Cortex of kidney (tissue), 1 donor: ENCODE measurements at places on chromosomes 13 and 19.

DNA sequence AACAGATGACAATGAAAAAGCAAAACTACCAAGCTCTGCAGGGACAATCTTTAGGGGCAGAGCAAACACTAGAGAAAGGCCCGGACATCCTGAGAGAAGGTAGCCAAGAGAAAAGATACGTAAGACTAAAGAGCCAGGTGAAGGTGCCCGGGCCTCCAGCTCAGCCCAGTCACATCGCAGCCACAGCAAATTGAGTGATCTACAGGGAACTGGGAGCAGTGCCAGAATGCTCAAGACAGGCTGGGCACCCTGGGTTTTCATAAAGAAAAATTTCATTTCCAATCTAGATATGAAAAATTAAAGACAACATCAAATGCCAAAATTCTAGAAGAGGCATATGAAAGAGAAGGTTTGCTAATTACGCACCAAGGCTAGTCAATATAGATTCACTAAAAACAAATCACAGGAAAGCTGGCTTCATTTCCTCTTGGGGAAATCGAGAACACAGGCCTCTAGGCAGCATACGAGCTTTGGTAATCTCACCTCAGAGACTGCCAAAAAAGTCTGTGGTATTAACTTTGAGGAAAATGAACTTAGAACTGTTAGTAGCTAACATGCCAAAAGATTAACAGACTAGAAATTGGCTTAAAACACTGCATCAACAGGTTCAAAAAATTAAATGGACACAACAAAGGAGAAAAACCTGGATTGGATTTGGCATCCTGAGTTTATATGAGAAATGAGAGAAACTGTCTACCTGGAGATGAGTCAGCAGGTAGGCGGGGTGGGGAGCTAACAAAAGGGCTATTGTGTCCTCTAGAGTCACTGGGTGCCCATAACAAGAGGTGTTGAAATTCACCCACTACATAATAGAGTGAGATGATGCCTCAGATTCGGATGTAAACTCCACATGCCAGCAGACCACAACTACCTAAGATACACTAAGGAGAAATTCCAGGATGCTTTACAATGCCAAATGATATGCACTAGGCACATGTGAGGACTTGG is 6.6 kb downstream of the ANKRD10 start:
- no peak for DNase-seq

- DNase-seq: no peak
These were observed 27.7 kb upstream of the FAM216B start for GRCh38 chr13:42753697-42754096.

DNA sequence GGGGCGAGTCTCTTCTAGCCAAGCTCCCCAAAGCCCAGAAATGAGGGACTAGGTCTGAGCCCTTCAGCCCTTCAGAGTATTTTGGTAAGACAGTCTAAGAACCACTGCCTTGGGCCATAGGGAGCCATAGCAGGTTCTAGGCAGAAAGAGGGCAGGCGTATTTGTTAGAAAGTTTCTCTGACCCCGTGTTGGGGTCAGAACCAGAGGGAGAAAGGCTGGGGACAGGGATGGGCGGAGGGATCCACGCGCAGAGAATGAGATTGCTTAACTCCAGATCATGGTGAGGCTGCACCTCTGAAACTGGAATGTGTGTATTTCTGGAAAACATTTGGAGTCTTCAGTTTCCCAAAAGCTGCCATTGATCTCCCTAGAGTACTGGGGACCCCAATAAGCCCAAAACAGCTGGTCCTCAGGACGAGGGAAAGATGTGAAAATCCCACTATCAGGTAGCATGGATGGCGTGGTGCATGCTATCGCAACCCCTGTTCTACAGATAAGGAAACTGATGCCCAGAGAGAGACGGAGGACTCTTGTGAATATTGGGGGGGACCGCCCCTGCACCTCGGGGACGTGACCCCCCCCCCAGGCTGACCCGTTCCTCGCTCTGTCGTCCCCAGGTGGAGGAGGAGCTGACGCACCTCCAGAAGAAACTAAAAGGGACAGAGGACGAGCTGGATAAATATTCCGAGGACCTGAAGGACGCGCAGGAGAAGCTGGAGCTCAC is 703 bp upstream of the TPM4 start:
- DNase-seq: no peak

GRCh38 chr13:98892821-98893220 is 85.0 kb downstream of the DOCK9 start:
- no peak for DNase-seq

GRCh38 chr13:40306817-40307216 is 359.6 kb downstream of the FOXO1 start:
- DNase-seq: no peak

DNA sequence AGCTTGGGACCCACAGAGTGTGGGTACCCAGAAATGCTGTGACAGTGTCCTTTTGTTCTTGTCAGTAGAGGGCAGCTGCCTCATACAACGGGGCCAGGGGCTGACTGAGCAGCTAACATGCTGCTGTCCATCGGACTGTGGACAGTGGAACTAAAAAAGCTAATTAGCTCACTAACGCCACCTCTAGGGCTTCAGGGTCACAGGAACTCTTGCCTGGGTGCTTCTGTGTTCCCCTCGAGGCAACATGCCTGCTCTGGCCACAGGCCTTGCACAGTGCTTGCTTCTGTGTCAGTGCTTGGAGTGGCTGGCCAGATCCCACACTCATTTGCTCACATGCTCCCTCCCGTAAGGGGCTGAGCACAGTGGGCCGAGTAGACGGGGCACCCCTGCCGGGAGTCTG is 377.0 kb downstream of the OLFM4 start:
- DNase-seq: no peak

DNA sequence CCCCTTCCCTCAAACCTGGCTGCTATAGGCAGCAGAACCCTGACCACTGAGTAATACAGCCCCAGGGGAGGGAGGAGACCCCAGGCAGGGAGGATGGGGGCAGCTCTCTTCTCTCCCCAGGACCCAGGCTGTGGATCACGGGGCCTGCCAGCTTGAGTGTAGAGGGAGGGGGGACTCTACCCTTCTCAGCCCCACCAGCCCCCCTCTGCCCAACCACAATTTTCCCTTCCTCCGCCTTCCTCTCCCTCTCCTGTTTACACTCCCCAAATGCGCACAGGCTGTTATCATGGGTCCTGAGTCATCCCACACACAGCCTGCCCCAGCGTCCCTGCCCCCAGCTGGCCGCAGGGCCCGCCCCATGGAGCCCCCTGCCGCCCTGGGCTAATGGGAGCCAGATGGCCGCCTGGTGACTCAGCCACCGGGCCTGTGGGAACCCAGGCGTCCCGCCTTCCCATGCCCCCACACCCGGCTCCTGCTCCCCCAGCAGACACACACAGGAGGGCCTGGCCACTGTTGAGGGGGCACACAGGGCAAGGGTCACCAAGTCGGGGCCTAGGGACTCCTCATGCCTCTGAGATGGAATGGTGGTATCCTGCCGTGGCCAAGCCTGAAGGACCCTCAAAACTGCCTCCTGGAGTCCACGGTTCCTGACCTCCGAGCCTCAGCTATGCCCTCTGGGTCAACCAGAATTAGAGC is 13.6 kb downstream of the CCDC97 start:
- DNase-seq: no peak

DNA sequence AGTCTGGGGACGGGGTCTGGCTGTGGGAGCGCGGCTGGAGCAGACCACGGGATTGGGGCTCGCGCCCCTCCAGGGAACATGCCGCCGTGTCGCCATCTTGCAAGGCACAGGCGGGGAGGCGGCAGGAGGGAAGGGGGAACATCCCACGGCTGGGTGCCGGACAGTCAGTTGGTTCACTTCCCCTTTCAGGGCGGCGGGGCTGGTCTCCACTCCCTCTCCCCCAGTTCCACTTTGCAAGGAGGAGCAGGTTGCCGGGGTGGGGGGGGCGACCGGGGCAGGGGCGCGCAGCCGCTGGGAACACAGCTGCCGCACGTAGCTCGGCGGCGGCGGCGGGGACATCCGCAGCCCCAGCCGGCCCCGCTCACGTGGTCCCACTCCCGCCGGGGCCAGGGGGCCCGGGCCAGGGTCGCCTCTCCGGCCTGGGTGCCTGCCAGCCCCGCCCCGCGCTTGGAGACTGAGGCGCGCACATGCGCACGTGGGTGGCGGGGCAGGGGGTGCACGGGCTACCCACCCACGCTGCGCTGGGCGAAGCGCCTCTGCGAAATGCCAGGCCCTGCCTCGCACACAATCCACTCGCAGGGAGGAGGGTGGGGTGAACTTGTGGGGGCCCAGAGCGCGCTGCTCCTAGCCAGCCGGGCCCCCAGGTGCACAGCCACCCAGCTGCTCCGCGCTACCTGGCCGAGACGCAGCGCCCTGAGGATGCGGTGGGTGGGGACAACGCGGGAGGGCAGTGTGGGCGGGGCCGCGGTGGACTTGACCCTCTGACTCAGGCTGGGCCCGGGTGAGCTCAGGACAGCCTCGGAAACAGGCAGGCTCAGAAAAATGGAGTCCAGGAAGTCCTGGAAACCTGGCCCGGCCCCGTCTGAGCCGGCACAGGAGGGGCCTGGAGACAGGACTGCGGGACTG is 6.4 kb downstream of the KLF16 start:
- no peak for DNase-seq

GRCh38 chr13:36207672-36208071 is 6.7 kb downstream of the SOHLH2 start:
- DNase-seq: no peak

DNA sequence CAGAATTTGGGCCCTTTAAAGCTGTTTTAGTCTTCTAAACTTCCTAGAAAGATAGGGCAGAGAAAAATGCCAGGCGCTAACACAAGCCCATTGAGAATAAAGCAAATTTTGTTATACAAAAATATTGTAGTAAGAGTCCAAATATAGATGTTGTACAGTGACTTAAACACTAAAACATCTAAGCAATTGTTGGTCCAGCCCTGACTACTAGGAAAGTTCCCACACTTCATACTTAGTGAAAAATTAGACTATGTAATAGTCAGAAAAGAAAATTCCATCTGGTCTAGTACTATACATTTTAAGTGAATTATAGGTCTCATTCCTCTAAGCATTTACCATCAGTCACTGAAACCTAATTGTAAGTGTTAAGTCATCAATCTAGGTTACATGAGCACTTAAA is 1518.3 kb upstream of the SLC10A2 start:
- no peak for DNase-seq

GRCh38 chr19:52542984-52543664 is 15.7 kb downstream of the ZNF808 start:
- DNase-seq: no peak

- no peak for DNase-seq
These were observed 767.9 kb upstream of the SLITRK6 start for GRCh38 chr13:86567119-86567518.

DNA sequence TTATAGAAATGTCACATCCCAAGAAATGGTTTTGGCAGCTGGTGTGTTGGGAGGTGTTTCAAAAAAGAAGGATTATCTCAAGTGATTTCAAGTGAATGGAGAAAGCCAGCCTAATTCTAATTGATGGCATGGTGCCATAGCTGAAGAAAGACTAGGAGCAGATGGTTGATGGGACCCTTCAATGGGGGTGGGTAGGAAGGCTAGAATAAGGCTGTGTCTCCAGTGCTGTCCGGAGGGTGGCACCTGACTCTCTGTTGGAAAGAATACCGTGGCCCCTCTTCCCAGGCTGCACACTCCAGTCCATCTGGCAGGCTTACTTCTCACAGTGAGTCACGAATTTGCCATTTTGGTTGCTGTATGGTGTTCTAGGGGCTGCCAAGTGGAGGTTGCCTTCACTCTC is 51.0 kb upstream of the GPR12 start:
- DNase-seq: no peak

DNA sequence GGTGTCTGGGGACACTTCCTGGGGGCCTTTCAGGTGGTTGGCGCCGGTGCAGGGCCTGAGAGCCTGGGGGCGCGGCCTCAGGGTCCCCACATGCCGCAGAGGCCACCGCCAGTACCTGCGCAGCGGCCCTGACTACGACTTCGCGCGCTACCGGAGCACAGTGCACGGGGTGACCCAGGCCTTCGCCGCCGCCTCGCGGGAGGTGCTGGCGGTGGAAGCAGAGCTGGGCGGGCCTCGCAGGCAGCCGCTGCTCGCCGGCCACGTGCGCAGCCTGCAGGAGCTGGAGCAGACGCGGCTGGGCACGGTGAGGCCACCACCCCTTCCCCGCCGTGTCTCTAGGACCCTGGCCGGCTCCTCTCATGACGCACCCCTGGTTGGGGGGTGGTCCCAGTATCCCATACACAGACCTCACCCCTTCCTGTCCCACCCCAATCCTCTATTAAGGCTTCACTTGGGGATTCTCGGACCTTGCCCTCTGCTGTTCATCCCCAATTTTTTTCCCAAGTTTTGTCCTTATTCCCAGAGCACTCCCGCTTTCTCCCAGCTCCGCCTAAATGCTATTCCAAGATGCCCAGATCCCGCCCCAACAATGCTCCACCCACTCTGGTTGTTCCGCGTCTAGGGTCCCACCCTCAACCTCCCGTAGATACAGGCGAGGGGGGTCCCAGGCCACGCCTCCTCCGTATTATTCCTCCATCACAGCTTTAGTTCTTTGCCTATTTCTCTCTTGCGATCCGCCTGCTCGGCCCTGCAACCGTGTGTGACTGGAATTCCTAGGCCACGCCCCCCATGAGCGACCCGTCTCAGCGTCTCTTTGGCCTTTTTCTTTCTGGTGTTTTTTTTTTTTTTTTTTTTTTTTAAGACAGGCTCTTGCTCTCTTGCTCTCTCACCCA is 1.0 kb downstream of the REX1BD start:
- no peak for DNase-seq

DNA sequence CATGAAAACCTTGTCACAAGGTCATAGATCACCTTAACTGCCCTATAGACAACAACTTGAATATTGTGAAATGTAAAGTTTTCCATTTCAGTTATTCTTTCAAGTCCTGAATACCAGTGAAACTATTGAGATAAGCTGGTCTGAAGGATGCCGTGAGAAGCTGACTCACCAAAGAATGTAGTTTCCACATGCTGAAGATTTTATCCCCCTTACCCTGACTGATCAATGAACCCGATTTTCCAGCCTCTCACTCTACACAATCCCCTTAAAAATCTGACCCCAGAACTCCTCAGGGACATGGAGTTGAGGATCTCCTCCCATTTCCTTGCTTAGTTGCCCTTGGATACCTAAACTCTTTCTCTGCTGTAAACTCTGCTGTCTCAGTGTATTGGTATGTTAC is 67.5 kb downstream of the POSTN start:
- DNase-seq: no peak

DNA sequence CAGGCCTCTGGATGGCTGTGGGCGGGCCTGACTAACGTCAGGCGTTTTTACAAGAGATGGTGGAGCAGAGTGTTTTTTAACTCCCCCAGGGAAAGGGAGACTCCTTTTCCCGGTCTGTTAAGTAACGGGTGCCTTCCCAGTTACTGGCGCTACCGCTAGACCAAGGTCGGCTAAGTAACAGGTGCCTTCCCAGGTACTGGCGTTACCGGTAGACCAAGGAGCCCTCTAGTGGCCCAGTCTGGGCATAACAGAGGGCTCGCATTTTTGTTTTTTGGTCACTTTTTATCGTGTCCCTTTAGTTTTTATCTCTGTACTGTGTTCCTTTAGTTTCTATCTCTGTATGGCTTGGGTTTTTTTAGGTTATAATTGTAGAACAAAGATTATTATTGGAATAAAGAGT is 10.0 kb downstream of the ZNF383 start:
- DNase-seq: no peak
